ENCODE measurements at places on chromosomes 11 and 22.

DNA sequence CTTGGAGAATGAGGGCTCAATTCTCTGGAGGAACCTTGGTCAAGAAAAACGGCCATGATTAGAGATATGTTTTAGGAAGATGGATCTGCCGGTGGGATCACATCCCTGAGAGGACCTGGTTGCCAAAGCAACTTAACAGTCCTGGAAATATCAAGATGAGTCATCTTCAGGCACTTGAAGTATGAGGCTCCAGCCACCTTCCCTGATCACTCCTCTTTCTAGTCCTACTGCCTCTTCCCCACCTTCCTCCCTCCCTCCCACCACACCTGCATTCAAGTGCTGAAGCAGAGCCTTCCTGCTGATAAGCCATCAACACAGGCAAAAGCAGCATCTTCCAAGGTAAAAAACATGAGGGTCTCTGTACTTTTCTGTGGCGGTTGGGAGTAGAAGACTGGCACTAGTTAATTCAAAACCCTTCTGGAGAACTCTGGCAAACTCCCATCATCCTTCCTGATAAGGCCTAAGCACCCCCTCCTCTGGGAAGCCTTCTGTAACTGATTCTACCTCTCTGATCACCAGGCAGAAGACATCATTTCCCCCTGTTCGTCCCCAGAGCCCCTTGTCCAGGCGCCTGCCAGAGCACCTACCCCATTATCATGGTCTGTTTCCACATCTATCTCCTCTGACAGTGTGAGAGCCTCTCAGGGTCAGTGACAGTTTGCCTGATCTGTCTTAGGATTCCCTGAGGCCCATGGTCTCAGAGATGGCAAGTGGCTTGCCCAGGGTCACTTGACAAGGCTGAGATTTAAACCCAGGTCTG is 79.8 kb downstream of the CLPB start:
- H3K27ac ChIP-seq, result no peak overlapping the region
- H3K36me3 ChIP-seq, result peaks cover 16% of the 10 kb centered on the region
- no peaks in the 10 kb centered on the region for H3K27me3 ChIP-seq
- peaks cover 17% of the 10 kb centered on the region for H3K4me1 ChIP-seq

- peaks cover 47% of the 10 kb centered on the region for H3K4me1 ChIP-seq
- no peaks in the 10 kb centered on the region for H3K27me3 ChIP-seq
- H3K27ac ChIP-seq, result peak overlapping the region; percentile 98
- DNase-seq, result no peak
- H3K36me3 ChIP-seq, result peaks cover 3% of the 10 kb centered on the region
Observed at GRCh38 chr11:65887723-65888162, 528 bp downstream of the FIBP start.

- H3K4me3 ChIP-seq, result peak overlapping the region; percentile 99
- no peaks in the 10 kb centered on the region for H3K36me3 ChIP-seq
Observed at GRCh38 chr11:62669420-62670161, 1.9 kb upstream of the UQCC3 start.

DNA sequence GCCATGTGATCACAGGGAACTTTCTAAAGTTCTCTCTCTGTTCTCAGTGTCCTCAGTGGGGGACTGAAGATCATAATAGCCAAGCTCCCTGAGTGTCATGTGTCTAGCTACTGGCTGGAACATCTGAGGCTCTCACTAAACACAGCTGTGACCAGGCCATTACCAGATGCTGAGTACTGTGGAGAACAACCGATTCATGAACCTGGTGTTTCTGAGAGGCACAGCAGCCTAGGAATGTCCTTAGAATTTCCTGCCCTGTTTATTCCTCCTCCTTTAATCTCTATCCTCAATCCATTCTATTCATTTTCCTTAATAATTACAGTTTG is 93.0 kb downstream of the ME3 start:
- H3K27ac ChIP-seq, result no peak overlapping the region
- no peak overlapping the region for H3K4me3 ChIP-seq
- H3K36me3 ChIP-seq, result no peaks in the 10 kb centered on the region
- no peaks in the 10 kb centered on the region for H3K4me1 ChIP-seq
- H3K27me3 ChIP-seq, result no peaks in the 10 kb centered on the region

- H3K27me3 ChIP-seq, result no peaks in the 10 kb centered on the region
- no peak overlapping the region for H3K4me3 ChIP-seq
- no peak for DNase-seq
- H3K4me1 ChIP-seq, result no peaks in the 10 kb centered on the region
Observed at GRCh38 chr11:84560206-84560605, 1066.9 kb downstream of the DLG2 start.

- H3K36me3 ChIP-seq, result peaks cover 7% of the 10 kb centered on the region
- no peak overlapping the region for H3K4me3 ChIP-seq
- H3K4me1 ChIP-seq, result no peaks in the 10 kb centered on the region
- no peak overlapping the region for H3K27ac ChIP-seq
Observed at GRCh38 chr11:66414120-66414934, 6.5 kb upstream of the NPAS4 start.

DNA sequence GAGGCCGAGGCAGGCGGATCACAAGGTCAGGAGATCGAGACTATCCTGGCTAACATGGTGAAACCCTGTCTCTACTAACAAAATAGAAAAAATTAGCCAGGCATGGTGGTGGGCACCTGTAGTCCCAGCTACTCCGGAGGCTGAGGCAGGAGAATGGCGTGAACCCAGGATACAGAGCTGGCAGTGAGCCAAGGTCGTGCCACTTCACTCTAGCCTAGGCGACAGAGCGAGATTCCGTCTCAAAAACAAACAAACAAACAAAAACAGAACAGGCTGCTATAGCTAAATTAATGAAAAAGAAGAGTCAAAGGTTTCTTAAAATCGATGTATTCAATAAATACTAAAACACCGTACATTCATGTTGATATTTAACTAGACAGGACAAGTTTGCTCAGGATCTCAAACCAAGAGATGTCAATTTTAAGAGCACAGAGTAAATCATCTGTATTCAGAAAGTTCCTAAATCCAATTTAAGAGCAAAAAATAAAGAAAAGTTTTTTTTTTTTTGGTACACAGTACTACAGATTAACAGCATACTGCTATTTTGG is 59.9 kb downstream of the NUP98 start:
- H3K4me3 ChIP-seq, result peak overlapping the region; percentile 41
- no peaks in the 10 kb centered on the region for H3K27me3 ChIP-seq
- DNase-seq, result no peak
- no peak overlapping the region for H3K27ac ChIP-seq
- H3K36me3 ChIP-seq, result peaks cover 12% of the 10 kb centered on the region
- H3K4me1 ChIP-seq, result peaks cover 2% of the 10 kb centered on the region

- H3K4me3 ChIP-seq, result peak within 1 kb of the TSS; percentile 97
- peak; percentile 79 for DNase-seq
- H3K36me3 ChIP-seq, result peaks cover 8% of the 10 kb centered on the region
- peaks cover 31% of the 10 kb centered on the region for H3K4me1 ChIP-seq
- H3K27ac ChIP-seq, result peak within 1 kb of the TSS; percentile 97
Observed at GRCh38 chr11:116787786-116788486, at the start of gene ZPR1. ZPR1 (minus strand) TSS chr11:116788023; CDS start chr11:116787990, 33 bp downstream.

DNA sequence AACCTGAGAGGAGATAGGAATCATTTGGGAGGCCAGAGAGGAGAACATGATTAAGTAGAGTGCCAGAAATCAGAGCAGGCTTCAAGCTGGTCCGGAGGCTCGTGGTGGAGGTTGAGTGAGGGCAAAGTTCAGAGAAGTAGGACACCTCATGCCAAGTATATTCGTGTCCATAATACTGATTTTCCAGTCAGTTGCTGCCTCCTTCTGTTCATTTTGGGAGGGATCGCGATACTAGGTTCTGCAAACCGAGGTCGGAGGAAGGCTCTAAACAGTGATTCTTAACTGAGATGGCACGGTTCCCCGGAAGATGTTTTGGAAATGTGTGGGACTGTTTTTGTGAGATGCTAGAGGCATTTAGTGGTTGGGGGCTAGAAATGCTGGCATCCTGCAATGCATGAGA is 13.6 kb upstream of the CD3E start:
- H3K27ac ChIP-seq, result no peak overlapping the region
- no peaks in the 10 kb centered on the region for H3K36me3 ChIP-seq
- peak overlapping the region; percentile 21 for H3K4me3 ChIP-seq
- DNase-seq, result no peak
- H3K27me3 ChIP-seq, result no peaks in the 10 kb centered on the region
- peaks cover 18% of the 10 kb centered on the region for H3K4me1 ChIP-seq

DNA sequence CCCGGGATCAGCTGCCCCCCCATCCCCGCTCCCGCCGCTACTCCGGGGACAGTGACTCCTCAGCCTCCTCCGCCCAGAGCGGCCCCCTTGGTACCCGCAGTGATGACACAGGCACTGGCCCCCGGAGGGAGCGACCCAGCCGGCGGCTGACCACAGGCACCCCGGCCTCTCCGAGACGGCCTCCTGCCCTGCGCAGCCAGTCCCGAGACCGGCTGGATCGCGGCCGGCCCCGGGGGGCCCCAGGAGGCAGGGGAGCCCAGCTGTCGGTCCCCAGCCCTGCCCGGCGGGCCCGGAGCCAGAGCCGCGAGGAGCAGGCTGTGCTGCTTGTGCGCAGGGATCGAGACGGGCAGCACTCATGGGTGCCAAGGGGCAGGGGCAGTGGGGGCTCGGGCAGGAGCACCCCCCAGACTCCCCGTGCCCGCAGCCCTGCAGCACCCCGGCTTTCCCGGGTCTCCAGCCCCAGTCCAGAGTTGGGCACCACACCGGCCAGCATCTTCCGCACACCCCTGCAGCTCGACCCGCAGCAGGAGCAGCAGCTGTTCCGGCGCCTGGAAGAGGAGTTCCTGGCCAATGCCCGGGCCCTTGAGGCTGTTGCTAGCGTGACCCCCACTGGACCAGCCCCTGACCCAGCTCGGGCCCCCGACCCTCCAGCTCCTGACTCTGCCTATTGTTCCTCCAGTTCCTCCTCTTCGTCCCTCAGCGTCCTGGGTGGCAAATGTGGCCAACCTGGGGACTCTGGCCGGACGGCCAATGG is 3.9 kb downstream of the RASL10A start:
- peaks cover 31% of the 10 kb centered on the region for H3K4me1 ChIP-seq
- no peak overlapping the region for H3K27ac ChIP-seq

- H3K27ac ChIP-seq, result no peak overlapping the region
- no peak for DNase-seq
- H3K27me3 ChIP-seq, result no peaks in the 10 kb centered on the region
- no peak overlapping the region for H3K4me3 ChIP-seq
Observed at GRCh38 chr11:5923427-5923776, 18.6 kb upstream of the OR56A3 start.

- no peak overlapping the region for H3K27ac ChIP-seq
Observed at GRCh38 chr11:130859886-130860285, 56.4 kb downstream of the SNX19 start.

GRCh38 chr11:71400216-71400615 is 48.0 kb downstream of the DHCR7 start:
- no peaks in the 10 kb centered on the region for H3K36me3 ChIP-seq
- H3K4me3 ChIP-seq, result no peak overlapping the region
- no peak for DNase-seq
- H3K27ac ChIP-seq, result no peak overlapping the region
- no peaks in the 10 kb centered on the region for H3K4me1 ChIP-seq

- no peak for DNase-seq
- H3K27me3 ChIP-seq, result peaks cover 34% of the 10 kb centered on the region
- peaks cover 16% of the 10 kb centered on the region for H3K4me1 ChIP-seq
- H3K36me3 ChIP-seq, result peaks cover 3% of the 10 kb centered on the region
Observed at GRCh38 chr11:27473017-27473406, 422 bp upstream of the LGR4 start.

DNA sequence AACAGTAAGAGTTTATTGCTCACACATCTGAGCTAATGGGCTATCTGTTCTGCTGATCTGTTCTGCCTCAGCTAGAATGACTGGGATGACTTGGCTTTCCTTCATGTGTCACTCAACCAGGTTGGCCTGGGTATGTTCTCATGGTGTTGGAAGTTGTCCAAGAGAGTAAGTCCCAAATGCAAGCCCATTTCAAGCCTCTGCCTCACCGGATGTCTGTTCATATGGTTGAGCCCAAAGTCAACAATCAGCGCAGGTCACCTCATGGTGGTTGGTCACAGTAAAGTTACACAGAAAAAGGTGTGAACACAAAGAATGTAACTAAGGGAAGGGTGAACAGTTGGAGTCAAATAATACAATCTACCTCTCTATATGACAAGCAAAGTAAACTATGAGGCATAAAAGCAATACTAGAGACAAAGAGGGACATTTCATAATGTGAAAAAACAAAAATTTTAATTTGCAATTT is 1.9 kb downstream of the GDPD4 start:
- H3K36me3 ChIP-seq, result no peaks in the 10 kb centered on the region
- H3K4me1 ChIP-seq, result no peaks in the 10 kb centered on the region
- no peak overlapping the region for H3K4me3 ChIP-seq
- no peak for DNase-seq
- no peak overlapping the region for H3K27ac ChIP-seq
- H3K27me3 ChIP-seq, result peaks cover 8% of the 10 kb centered on the region

DNA sequence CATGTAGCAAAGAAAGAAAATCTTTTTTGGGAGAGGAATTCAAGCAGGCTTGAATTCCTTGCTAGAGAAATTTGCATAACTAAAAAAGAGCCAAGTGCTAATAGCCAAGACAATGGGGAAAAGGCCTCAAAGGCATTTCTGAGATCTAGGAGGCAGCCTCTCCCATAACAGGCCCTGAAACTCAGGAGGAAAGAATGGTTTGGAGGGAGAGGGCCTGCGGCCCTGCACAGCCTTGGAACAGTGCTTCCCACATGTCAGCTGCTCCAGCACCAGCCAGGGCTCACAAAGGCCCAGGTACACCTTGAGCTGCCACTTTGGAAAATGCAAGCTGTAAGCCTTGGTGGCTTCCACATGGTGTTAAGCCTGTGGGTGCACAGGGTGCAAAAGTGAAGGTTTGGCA is 55.5 kb upstream of the TSPAN18 start:
- no peaks in the 10 kb centered on the region for H3K27me3 ChIP-seq
- no peak overlapping the region for H3K27ac ChIP-seq

GRCh38 chr11:80280737-80281136 is 839.9 kb upstream of the TENM4 start:
- no peak overlapping the region for H3K4me3 ChIP-seq
- H3K36me3 ChIP-seq, result no peaks in the 10 kb centered on the region
- no peaks in the 10 kb centered on the region for H3K4me1 ChIP-seq
- H3K27me3 ChIP-seq, result no peaks in the 10 kb centered on the region

DNA sequence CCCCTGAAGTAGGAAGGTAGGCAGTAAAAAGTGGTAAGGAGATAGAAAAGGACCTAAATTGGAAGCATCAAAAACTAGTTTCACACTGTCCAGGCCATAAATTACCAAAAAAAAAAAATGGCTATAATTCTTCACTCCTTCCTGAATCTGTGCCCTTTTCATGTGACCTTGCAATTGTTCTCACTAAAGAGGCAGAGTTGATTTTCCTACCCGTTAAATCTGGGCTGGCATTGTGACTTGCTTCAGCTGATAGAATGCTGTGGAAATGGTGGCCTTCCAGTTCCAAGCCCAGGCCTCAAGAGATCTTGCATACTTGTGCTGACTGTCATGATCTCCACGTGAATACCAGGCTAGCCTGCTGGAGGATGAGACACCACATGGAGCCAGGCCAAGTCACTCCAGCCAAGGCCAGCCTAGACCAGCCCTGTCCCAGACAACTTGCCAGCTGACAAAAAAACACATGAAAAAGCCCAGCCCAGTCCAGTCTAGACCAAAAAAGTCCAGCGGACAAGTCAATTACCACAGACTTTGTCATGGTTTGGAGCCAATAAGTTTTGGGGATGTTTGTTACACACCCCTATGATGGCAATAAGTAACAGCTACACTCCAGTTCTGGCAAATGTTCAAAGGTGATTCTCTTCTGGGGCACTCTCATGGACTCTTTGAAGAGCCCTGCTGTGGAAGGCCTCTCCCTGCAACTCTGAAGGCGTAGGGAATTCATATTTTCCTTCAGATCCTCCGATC is 51.4 kb upstream of the NUP50 start:
- H3K36me3 ChIP-seq, result no peaks in the 10 kb centered on the region
- peaks cover 15% of the 10 kb centered on the region for H3K27me3 ChIP-seq
- no peak for DNase-seq
- no peak overlapping the region for H3K27ac ChIP-seq

- no peak for DNase-seq
- H3K27me3 ChIP-seq, result no peaks in the 10 kb centered on the region
- no peak overlapping the region for H3K27ac ChIP-seq
- no peaks in the 10 kb centered on the region for H3K4me1 ChIP-seq
- no peaks in the 10 kb centered on the region for H3K36me3 ChIP-seq
Observed at GRCh38 chr22:47192651-47193437, 430.4 kb downstream of the TBC1D22A start.
